Stimulated activated CD8-positive, alpha-beta memory T cell treated with anti-CD3 and anti-CD28 coated beads, Interleukin-4, amount 100 ng/mL, for 4 hours (primary cell): ENCODE measurements at places on chromosomes 5 and 9.

GRCh38 chr9:135342206-135343130 is 137.1 kb upstream of the PPP1R26 start:
- no peak for DNase-seq

GRCh38 chr9:114611516-114612271 is 603 bp downstream of the TMEM268 start:
- DNase-seq: no peak

DNA sequence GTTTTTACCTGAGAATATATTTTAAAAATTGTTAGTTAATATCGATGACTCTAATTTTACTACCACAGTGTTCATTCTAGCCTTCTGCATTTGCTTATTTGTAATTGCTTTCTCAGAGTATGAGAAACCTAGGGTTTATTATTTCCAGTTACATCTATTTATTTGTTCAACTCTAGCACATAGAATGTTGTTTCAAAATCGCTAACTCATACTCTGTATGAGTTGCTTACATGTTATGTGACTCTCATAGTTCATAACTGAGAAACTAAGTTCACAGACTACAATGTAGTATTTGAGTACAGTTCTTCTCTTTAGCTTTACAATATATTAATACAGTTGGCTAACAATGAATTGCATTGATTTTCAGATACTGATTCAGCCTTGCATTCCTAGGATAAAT is 103.2 kb downstream of the MACROH2A1 start:
- DNase-seq: no peak

- no peak for DNase-seq
Observed at GRCh38 chr5:69013481-69013880, 80.3 kb upstream of the SLC30A5 start.

- no peak for DNase-seq
Observed at GRCh38 chr5:43643750-43644149, 40.8 kb downstream of the NNT start.

- no peak for DNase-seq
Observed at GRCh38 chr5:119409235-119409815, 43.0 kb upstream of the HSD17B4 start.
